ENCODE measurements at places on chromosomes 13 and 19.
A peak's percentile ranks its signal among the peaks of the same experiment; 100 is the strongest.

DNA sequence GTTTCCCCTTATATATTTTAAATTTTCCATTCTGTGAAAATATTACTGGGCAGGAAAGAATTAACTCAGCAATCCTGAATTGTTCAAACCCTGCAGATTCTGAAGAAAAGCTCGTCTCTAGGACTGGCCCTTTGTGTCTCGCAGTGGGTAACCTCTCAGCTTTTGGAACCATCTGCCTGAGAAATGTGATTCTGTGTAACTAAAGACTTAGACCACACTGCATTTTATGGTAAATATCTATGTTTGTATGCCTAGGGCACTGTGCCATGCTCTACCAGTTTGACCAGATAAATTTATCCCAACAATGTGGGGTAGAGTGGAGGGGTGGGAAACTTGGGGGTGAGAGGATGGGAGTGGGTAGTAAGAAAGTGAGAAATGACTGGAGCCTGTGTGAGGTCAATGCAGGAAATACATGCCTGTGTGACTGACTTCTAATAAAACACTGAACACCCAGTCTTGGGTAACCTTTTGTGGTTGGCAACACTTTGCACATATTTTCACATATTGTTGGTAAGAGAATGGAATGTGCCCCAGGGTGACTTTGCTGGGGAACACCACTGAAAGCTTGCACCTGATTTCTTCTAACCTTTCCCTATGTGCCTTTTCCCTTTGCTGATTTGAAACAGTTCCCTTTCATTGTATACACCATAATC lies 1181.9 kb downstream of the OLFM4 start:
- DNase-seq: no peak

- DNase-seq: no peak
Measured at GRCh38 chr13:96003304-96003703, 49.9 kb downstream of the UGGT2 start.

GRCh38 chr13:58767566-58767965 lies 1136.0 kb downstream of the PCDH17 start:
- no peak for DNase-seq

DNA sequence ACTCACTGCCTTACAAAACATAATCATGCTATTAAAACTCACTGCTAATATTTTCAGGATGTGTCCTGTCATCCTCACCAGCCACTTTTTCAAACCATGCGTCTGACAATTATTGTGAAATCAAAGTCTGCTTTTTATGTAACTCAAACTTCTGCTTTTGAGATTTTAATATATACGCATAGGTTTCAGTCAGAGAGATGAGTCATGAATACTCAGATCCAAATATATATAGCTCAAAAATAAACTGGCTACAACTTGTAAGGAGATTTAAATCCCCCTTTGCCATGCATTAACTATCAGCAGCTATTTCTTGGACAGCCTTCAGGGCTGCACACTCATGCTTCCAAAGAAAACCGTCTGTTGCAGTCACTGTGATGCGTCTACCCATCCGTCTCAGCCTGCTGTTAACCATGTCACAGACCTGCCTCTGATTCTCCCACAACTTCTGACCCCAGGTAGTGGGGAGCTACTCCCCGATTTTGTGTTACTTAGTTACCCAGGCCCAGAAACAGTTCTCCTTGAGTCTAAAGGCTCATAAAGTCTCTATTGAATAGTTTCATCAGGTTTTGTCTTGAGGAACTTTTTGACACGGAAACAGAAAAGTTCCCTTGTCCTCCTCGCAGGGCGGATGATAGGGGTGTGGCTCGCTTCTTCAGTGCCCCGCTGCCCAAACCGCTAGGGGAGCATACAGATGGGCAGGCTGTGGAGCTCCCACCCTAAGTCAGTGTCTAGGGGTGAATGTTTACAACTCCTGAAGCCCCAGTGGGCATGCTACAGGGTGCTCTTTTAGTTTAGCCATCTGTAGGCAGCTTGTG lies 33.8 kb upstream of the SGCG start:
- DNase-seq: no peak

DNA sequence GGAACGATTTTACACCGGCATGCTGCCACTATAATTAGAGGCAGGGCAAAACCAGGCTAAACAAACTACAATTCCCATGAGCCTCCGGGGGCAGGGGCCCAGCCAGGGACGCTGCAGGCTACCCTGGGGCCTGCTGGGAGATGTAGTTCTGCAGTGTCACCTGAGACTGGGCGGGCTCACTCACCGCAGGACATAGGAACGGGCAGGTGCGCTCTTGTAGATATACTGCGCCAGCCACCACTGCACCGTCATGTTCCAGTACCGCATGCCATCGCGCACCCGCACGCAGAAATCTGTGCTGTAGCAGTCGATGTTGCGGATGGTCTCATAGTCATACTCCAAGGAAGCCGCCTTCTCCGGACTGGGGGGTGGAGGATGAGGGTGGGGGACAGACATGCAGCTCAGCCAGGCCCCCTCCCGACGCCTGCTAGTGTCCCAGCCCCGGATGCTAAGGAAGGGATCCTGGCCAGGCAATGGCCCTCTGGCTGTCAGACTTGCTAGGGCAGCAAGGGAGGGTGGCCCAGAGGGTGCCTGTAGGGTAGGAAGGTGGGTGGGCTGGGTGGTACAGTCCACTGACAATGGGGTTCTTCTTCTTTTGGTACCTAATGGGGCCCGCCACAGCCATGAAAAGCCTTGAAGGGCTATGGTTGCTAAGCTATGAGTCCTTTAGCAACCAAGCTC lies 5.8 kb upstream of the TMC4 start:
- no peak for DNase-seq

- DNase-seq: no peak
Measured at GRCh38 chr13:31167490-31167889, 5.8 kb upstream of the HSPH1 start.

DNA sequence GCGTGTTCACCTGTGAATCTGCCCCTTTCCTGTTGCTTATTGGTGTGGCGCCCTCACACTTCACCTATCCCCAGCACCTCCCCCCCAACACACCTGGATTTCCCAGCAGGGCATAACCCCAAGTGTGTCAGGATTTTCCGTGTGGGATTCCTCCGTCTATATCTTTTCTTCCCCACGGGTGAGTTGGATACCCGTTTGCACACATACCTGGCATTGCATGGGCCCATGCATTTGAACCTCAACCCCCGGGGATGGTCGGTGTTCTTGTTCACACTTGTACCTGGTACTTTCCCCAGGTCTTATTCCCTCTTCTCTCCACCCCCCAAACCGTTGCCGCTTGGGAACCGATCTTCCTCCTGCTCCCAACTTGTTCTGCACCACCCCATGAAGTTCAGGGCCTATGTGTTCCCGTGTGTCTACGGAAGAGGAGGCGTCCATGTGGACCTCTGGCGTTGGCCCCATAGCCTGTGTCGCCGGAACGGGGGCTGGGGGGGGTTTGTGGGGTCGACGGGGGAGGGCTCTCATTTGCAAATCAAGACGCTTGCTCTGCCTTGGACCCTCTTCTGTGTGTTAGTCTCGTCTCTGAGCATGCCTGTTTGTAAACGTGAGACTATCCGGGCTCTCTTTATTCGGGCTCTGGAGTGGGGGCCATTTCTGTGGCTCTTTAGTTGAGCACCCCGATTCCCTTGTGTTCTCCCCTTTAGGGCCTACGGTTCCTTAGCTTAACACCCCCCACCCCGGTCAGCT lies 1.7 kb downstream of the PRR12 start:
- DNase-seq: no peak

DNA sequence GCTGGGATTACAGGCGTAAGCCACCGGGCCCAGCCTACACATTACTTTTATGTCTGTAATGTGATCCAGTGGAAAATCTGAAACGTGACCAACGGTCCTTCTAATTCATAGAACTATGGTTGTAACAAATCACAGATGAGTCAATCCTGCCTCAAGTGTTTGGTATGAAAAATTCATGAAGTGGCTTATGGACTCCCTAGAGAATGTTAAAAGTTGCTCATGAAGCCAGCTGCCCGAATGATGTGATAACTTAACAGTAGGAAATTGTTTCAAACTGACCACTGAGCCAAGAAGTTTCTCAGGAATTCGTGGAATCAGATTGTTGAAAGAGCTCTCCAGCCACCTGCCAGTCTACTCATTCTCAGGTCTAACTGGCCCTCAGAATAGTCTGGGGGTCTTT lies 59.4 kb upstream of the FARP1 start:
- no peak for DNase-seq

DNA sequence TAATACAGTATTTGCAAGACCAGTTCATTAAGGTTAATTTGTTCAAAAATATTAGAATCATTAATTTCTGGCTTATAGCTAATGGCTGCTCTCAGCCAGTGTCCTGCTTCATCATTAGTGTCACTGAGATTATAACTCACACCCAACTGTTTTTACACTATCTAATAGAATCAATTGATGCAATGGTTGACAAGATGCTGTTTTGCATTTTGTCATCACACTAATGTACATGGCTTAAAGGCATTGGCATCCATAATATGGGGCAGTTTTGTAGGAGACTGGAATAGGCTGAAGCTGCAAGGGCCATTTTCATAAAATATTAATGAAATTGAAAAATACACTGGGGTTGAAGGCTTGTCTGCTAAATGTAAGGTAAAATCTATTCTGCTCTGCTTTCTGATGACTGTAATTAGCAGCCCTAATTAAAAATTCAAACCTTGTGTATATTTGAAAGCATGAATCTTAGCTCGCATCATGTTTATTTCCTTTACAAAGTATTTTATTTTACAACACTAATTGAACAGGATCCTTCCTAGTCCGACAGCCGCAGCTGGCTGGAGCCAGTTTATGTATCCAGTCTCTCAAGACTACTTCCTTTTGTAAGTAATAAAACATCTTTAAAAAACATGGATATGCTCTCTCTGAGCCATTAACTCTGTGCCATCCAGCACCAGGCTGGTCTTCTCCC lies 296.7 kb downstream of the POU4F1 start:
- no peak for DNase-seq

DNA sequence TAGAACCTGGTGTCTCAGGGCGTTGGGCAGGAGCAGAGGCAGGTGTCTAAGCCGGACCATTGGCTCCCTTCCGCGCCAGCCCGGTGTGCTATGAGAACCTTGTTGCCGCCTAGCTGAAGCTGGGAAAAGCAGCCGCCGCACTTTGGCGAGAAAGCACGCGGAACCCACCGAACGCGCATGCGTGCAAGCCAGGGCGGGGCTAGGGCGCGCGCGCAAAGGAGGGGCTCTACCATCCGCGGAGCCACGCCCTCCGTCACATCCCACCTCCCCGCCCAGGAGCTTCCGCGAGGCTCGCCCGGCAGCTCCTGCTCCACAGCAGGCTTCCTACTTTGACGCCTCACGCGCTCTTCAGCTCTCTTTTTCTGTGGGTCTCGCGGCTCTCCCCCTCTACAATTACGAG lies 51.3 kb downstream of the WDR87 start:
- peak; percentile 30 for DNase-seq

GRCh38 chr19:15995536-15995935 lies 46.7 kb downstream of the OR10H4 start:
- DNase-seq: no peak

- no peak for DNase-seq
Measured at GRCh38 chr19:48814895-48815294, 4.1 kb upstream of the BCAT2 start.

- no peak for DNase-seq
Measured at GRCh38 chr13:40966298-40966697, 52.8 kb downstream of the ELF1 start.

DNA sequence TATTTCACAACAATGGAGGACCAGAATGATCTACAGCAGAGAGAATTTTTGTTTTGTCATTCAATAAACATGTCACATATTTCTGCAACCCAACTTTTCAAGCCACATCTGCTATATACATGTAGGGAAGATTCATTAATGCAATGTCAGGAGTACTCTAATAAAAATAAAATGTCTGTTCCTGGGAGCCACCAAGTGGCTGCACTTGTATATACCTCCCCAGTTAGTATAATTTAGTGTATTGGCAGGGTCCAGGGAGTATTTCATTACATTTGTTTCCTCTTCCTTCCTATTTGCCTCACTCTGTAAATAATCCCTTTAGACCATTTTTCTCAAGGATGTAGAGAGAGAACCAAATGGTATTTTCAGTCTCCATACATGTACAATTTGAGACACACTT lies 1169.0 kb downstream of the DIAPH3 start:
- DNase-seq: no peak

DNA sequence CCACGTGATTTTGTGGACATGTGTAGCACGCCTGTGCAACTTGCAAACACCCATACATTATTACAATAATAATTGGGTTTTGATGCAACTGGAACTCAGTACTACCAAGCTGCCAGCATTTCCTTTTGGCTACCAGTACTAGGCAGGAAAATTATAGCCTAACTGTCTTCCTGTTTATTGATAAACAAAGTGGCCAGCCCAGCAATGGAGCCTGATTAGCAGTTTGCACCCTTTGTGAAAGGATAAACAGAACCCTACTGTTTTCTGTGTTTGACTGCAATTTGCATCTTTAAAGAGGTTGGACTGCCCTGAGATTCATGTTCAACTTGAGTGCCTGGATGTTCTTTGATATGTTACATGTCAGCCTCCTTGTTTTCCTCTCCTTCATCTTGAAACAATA lies 173.9 kb downstream of the ZIC5 start:
- no peak for DNase-seq

DNA sequence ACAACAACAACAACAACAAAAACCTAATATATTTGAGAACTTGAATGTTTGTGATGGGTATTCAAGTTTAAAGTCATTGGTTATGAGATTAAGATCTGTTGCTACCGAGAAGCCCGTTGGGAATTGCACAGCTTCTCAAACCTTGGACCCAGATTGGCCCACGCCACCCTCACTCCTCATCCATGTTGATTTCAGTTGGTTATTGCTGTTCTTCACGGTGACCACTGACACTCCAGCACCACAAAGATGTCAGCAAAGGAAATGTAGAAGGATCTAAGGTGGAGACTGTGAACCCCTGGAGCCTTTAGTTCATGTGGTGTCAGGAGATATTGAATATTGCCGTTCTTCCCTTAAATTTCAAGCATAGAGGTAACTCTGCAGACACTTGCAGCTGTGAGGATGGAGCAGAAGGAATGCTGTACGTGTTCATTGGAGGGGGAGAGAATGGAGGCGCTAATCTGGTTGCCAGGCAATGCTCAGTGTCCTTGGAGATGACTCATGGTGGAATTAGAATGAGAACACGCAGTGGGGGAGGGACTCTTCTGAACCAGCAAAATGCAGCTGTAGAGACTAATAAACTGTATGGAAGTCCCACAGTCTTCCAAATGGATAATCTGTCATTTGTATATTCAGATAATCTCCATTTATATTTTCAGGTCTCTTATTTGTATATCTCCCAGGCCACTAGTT lies 20.8 kb upstream of the ZNF835 start:
- no peak for DNase-seq

GRCh38 chr13:83620530-83621220 lies 261.6 kb downstream of the SLITRK1 start:
- no peak for DNase-seq

DNA sequence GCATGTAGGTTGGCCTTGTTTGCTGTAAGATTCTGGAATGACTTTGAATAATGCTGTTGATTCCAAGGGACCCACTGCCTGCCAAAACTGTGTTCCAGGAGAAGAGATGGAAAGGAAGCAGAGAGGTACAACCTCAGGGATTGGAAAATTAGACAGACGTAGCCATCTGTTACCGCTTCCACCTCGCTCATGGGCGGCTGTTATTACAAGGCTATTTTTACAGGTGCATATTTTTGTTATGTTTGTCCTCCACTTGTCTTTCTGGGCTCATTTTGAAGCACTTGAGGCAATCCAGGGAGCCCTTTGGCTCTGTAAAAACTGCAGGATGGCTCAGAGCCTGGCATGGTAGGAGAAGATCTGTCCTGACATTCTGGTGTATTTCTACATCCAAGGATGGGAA lies 276.4 kb upstream of the TMTC4 start:
- no peak for DNase-seq

- DNase-seq: peak; percentile 55
Measured at GRCh38 chr19:1853295-1854038, 5.2 kb upstream of the REXO1 start.

GRCh38 chr13:76296751-76297150 lies 589.5 kb downstream of the KCTD12 start:
- no peak for DNase-seq
